ENCODE measurements at places on chromosomes 5 and 9.

GRCh38 chr9:109444771-109445320, 53.3 kb downstream of the PTPN3 start:
- H3K4me1 ChIP-seq = peaks cover 6% of the 10 kb centered on the region
- H3K36me3 ChIP-seq = no peaks in the 10 kb centered on the region
- no peak overlapping the region for H3K4me3 ChIP-seq
- no peaks in the 10 kb centered on the region for H3K27me3 ChIP-seq
- no peak for DNase-seq
- H3K27ac ChIP-seq = no peak overlapping the region

DNA sequence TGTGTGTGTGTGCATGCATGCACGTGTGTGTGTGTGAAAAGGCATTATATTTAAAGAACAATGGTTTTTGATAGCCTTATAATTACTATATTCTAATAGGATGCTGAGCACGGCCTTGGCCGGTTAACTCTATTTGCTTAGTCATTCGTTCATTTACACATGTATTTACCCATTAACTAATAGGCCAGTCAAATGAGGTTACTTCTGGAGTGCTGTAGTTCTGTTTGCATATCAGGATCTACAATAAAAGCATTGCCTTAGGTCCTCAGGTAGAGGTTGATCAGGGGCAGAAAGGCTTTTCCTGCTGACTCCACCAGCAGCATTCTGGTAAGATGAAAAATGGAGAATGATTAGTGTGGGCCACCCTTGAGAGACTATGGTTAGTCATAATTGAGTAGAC, 219.0 kb downstream of the COMMD10 start:
- no peak overlapping the region for H3K27ac ChIP-seq
- DNase-seq = no peak
- no peaks in the 10 kb centered on the region for H3K4me1 ChIP-seq
- H3K36me3 ChIP-seq = peaks cover 11% of the 10 kb centered on the region
- no peak overlapping the region for H3K4me3 ChIP-seq

DNA sequence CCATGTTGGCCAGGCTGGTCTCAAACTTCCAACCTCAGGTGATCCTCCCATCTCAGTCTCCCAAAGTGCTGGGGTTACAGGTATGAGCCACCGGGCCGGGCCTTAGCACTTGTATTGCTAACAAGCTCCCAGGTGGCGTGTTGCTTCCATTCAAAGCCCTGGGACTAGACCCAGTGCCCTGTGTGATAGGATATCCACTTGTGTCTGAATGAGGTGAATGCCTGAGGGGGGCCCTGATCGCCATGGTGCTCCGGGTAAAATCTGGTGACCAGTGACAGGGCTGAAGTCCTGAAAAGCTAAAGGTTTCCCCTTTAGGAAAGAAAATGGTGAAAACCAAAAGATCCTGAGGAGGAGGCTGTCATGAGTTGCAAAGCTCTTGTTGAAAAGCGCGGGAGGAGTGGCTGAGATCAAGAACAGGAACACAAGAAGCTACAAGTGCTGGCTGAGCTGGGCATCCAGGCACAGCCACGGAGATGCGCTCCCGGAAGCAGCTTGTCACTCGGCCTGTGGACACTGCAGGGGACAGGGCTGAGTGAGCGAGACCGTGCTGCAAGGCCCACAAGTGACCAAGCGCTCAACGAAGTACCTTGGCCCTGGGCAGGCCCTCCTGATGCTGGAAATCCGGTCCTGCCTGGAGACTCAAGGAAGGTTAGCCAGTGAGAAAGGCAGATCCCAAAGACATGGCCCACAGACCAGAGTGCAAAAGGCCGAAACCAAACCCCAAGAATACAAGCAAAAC, 39.8 kb upstream of the NXNL2 start:
- no peak overlapping the region for H3K4me3 ChIP-seq
- no peaks in the 10 kb centered on the region for H3K27me3 ChIP-seq
- no peak for DNase-seq

- H3K27me3 ChIP-seq = no peaks in the 10 kb centered on the region
- no peaks in the 10 kb centered on the region for H3K4me1 ChIP-seq
- H3K36me3 ChIP-seq = no peaks in the 10 kb centered on the region
- H3K27ac ChIP-seq = no peak overlapping the region
Observed at GRCh38 chr5:87243161-87243844, 24.4 kb upstream of the RASA1 start.

DNA sequence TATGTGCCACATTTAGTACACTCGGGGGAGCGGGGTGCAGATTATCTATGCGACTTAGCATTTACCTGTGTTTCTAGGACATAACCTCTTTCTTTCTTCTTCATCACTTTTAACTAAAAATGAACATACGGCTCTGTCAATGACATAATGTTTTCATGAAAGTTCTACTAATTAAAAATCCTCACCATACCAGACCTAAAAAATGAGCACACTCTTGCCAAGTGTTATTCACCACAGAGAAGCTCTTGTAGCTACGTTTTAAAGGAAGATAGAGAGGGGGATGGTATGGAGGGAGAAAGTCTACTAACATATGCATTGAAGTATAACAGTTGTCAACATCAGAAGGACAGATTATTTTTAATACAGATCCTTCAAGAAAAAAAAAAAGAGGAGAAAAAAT, 1.6 kb downstream of the CDH10 start:
- DNase-seq = no peak
- no peaks in the 10 kb centered on the region for H3K36me3 ChIP-seq
- peaks cover 3% of the 10 kb centered on the region for H3K4me1 ChIP-seq
- H3K4me3 ChIP-seq = no peak overlapping the region
- no peak overlapping the region for H3K27ac ChIP-seq
- no peaks in the 10 kb centered on the region for H3K27me3 ChIP-seq

DNA sequence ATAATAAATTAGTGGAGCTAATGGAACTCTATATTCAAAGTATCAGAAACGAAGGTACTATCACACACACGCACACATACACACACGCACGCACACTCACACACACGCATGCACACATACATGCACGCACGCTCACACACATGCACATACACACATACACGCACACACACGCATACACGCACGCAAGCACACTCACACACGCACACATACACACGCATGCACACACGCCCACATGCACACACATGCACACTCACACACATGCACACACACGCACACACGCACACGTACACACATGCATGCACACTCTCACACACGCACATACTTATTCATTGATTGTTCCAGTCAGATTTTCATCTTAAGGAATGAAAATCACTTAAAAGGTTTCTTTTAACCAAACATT, 69.8 kb upstream of the ICE1 start:
- no peak overlapping the region for H3K4me3 ChIP-seq
- H3K27ac ChIP-seq = no peak overlapping the region
- H3K36me3 ChIP-seq = no peaks in the 10 kb centered on the region

DNA sequence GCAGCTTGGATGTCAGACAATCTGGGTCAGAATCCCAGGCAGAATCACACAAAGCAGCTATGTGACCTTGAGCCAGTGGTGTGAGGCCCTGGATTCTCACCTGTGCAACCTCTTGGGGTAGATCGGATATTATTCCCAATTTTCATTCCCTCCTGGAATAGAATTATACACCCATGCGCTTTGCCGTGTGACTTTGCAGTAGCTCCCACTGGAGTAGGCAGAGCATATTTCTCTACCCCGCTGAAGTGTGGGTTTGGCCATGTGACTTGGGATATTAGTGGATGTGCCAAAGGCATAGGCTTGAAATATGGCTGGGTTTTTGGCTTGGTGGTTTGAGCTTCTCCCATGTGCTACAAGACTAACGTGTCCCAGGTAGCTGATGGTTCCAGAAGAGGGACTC, 35.5 kb upstream of the IER5L start:
- H3K4me3 ChIP-seq = no peak overlapping the region
- no peaks in the 10 kb centered on the region for H3K4me1 ChIP-seq
- peaks cover 9% of the 10 kb centered on the region for H3K36me3 ChIP-seq

DNA sequence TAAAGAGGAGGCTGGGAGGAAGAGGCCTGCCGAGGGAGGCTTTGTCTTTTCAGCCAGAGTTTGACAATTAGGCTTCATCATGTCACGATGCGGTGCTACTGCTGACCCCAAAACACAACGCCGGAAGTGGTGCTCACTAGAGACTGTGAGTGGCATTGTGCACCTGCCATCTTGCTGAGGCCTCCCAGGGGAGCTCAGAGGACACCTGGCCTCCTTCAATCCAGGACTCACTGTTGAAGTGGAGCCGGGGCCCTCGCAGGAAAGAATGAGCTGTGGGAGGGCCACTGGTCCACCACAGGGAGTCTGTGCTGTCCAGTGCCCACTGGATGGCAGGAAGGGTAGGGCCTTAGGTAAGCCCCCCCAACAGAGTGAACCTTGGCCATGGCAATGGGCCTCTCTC, 12.7 kb upstream of the SLC25A48 start:
- DNase-seq = no peak
- H3K4me1 ChIP-seq = peaks cover 7% of the 10 kb centered on the region
- no peaks in the 10 kb centered on the region for H3K27me3 ChIP-seq
- no peaks in the 10 kb centered on the region for H3K36me3 ChIP-seq
- H3K27ac ChIP-seq = 0 out of 2 replicates have a peak overlapping the region, but pooled peaks have one; percentile 8
- no peak overlapping the region for H3K4me3 ChIP-seq

- no peaks in the 10 kb centered on the region for H3K36me3 ChIP-seq
- no peaks in the 10 kb centered on the region for H3K4me1 ChIP-seq
- DNase-seq = no peak
- H3K27ac ChIP-seq = no peak overlapping the region
Observed at GRCh38 chr9:89940625-89941024, 335.8 kb downstream of the GADD45G start.

- no peak overlapping the region for H3K27ac ChIP-seq
- no peaks in the 10 kb centered on the region for H3K27me3 ChIP-seq
- DNase-seq = no peak
- no peaks in the 10 kb centered on the region for H3K36me3 ChIP-seq
- H3K4me3 ChIP-seq = no peak overlapping the region
- no peaks in the 10 kb centered on the region for H3K4me1 ChIP-seq
Observed at GRCh38 chr5:50655067-50655809, 11.2 kb upstream of the PARP8 start.

DNA sequence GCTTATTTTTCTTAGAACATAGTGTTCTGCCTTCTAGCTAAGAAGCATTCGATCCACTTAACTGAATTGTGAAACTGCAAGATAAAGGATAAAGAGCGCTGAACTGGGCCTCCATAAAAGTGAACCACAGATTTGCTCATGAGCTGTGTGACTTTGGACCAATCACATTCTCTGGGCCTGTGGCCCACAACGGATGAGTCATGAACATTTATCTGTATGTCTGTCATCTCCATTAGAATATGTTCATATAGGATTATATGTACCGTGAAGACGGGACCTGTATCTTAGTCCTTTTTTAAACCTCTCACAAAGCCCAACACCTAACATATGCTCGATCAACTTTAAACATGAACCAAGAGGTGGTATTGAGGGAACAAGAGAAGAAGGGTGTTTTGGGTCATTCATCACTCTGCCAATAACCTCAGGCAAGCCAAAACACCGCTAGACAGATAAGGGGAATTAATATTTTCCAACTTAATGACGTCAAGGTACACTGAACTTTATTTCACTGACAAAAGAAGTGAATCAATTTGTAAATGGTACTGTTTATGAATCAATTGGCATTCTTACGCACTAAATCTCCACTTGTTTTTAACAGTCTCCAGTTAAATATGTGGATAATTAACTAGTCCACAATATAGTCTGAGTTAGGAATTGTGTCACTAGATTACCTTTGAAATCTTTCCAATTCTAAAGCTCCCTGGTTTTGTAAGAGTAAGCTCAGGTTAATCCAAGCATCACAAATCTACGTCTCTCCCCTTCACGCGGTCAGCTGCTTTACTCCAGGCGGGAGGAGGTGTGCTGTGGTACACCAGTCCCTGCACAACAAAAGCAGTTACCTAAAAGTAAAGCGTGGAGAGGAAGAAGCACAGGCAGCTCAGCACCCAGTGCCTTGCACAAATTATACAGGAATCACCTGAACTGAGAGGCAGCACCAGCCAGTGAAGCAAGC, 1.6 kb downstream of the TMEM245 start:
- 0 out of 2 replicates have a peak overlapping the region, but pooled peaks have one; percentile 23 for H3K27ac ChIP-seq
- peak overlapping the region; percentile 82 for H3K4me3 ChIP-seq
- DNase-seq = no peak
- peaks cover 15% of the 10 kb centered on the region for H3K4me1 ChIP-seq

- H3K27ac ChIP-seq = no peak overlapping the region
- DNase-seq = no peak
- H3K4me1 ChIP-seq = 0 out of 2 replicates have a peak, but pooled peaks cover 6% of the 10 kb centered on the region
- no peaks in the 10 kb centered on the region for H3K36me3 ChIP-seq
- H3K27me3 ChIP-seq = no peaks in the 10 kb centered on the region
- H3K4me3 ChIP-seq = no peak overlapping the region
Observed at GRCh38 chr9:92734931-92735635, 29.6 kb downstream of the BICD2 start.

Measured in H1 (cell line).